ENCODE measurements at places on chromosomes 4 and X.

DNA sequence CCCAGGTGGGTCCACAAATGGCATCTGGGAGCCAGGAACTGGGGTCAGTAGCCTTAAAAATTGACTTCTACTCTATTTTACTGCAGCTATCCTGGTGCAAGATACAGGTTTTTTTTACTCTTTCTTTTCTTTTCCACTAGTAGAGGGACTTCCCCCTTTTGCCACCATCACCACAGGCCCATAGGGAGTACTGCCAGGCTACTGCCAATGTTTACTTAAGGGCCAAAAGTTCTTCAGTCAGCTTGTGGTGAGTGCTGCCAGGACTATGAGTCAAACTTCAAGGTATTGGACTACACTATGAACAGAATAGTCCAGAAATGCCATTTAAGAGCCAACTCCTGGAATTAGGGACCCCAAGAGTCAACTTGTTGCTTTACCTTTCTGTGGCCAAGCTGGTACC, 94.7 kb downstream of the EDA2R start:
- DNase-seq, result no peak

DNA sequence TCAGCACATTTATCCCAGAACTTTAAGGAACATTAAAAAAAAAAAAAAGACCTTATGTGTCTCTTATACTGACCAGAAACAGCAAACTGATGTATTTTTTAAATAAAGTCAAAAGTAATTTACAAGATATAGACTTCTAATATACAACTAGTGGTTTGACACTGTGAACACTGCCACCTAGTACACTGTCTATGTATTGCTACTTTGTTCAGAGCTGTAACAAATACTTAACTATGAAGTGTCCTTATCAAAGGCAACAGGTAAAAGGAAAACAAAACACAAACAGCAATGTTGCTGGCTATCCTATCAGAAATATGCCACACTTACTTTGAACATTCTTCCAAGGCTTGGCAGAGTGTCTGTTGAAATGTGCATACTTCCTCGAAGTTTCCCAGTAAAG, 60.4 kb downstream of the CD40LG start:
- no peak for DNase-seq

DNA sequence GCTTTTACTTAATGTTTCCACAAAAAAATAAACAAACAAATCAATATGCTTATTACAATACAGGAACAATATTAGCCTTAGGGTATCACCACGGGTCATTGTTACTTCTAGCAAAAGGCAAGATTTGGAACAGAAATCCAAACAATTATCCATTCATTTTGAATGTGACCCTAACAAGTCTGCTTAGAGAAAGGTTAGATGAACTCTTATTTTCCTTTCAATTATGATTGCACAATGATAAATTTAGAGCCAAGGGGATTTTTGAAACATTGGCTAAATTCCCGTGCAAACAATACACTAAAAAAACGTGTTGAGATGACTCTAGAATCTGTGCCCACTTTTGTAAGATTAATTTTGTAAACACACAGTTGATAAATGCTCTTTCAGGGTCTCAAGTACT, 474.7 kb downstream of the PCDH7 start:
- no peak for DNase-seq

DNA sequence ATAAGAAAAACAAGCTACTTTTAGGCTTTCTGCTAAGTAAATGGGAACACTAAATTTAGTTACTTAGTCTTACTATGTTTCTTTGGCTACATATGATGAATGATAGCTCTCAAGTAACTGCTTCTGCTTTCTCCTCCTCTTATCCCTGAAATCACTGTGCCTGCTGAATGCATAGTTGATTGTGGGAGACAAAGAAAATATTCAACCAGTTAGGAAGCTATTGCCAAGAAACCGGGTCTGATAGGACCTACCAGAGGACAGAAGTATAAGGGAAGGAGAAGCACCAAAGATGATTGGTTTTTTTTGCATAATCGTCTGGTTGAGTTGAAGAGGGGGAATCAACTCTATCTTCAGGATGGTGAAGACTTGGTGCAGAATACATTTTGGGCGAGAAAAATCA, 28.0 kb upstream of the NDUFC1 start:
- no peak for DNase-seq

- no peak for DNase-seq
These were observed 731.4 kb downstream of the FAT4 start for GRCh38 chr4:126046081-126046614.

GRCh38 chr4:41339812-41340809, 83.4 kb downstream of the UCHL1 start:
- DNase-seq, result no peak

- no peak for DNase-seq
These were observed 462.3 kb upstream of the ADGRL3 start for GRCh38 chr4:60737858-60738257.

- DNase-seq, result no peak
These were observed 449.8 kb upstream of the SMIM31 start for GRCh38 chr4:164304101-164304639.

DNA sequence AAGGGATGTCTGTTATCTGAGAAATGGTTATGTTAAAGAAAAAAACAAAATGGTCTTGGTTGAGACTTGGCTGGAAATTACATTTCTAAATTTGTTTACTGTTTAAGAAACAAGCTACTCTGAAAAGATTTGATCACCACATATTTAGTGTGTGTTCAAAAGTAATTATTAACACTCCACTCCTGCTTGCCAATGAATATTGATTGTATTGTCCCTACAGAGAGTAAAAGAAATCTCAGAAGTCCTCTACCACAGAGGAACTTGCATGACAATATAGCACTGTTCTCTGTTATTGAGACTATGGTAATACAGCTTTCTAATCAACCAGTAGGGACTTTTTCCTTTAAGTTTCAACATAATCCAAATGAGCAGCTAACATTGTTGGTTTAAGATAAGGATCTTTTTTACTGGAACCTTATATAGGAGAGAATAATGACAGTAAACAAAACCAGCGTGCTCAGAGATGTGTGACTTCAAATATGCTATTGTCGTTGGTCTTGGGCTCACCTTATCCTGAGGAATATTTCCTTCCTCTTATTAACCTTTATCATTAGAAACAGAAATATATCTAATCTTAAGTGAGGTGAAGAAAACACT, 47.6 kb downstream of the CXCL13 start:
- no peak for DNase-seq

DNA sequence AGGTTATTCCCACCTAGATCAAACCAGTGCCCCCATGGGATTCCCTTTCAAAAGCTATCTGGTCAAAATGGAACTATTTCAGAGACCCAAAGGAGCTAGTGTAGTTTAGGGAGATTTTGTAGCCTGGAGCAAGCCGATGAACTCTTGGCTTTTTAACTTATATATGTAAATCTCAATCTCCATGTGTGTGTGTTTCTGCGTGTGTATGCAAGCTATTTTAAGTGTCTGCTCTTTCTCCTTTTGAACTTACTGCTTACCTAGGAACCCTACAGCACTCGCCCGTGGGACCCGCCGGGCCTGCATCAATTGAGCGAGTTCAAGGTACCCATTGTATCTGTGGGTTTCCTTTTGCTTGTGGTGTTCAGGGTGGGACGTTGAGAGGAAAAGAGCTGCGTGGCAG, 10.4 kb downstream of the CSTF2 start:
- no peak for DNase-seq

GRCh38 chr4:105895583-105896460, 551 bp downstream of the NPNT start:
- DNase-seq, result no peak

DNA sequence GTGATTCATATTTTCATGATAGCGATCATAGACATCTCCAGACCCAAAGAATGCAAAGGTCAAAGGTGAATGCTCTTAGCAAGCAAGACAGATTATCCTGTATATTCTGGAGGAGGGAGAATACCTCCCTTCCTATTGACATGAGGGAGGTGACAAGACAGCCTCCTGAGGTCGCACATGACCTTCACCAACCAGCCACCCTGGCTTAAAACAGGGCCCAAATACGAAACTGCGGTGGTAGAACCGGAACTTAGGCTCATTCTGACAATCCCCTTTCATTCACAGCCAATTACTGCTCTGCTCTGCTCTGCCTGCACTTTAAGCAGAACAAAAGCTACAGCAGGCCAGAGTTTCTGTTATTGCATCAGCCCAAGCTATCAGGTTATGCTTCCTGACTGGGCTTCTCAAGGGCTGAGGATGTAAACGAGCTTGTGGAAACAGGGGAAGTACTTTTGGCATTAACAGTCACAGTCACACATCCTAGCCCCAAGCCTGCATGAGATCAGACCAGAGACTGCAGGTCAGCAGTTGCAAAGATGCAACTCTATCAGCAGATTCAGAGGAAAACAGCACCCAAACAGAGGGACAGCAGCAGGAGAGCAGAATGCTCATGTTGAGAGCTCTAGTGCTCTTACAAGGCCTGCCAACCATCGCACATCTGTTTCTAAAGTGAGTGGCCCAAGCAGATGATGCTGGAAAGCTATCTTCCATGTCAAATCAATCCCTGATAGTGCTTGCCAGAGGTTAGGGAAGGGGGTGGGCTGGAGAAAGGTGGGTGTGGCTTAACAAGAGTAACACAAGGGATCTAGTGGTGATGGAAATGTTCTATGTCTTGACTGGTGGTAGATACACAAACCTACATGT, 51.3 kb upstream of the MAP3K15 start:
- no peak for DNase-seq

- DNase-seq, result no peak
These were observed 31.7 kb downstream of the TXK start for GRCh38 chr4:48102303-48102702.

DNA sequence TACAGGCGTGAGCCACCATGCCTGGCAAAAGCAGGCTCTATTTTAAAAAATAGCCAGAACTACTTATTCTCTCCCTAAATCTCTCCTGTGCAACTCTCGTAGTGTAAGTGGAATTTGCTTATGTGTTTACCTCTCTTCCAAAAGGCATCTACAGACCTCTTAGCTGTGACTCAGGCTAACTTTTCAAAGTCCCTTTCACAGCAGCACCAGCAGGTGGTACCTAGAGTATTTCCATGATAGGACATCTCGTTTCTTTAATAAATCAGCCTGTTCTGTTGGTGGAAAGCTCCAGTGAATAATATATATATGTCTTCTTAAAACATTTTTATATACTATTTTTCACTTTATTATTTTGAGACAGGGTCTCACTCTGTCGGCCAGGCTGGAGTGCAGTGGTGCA, 89.0 kb downstream of the NSUN7 start:
- DNase-seq, result no peak

DNA sequence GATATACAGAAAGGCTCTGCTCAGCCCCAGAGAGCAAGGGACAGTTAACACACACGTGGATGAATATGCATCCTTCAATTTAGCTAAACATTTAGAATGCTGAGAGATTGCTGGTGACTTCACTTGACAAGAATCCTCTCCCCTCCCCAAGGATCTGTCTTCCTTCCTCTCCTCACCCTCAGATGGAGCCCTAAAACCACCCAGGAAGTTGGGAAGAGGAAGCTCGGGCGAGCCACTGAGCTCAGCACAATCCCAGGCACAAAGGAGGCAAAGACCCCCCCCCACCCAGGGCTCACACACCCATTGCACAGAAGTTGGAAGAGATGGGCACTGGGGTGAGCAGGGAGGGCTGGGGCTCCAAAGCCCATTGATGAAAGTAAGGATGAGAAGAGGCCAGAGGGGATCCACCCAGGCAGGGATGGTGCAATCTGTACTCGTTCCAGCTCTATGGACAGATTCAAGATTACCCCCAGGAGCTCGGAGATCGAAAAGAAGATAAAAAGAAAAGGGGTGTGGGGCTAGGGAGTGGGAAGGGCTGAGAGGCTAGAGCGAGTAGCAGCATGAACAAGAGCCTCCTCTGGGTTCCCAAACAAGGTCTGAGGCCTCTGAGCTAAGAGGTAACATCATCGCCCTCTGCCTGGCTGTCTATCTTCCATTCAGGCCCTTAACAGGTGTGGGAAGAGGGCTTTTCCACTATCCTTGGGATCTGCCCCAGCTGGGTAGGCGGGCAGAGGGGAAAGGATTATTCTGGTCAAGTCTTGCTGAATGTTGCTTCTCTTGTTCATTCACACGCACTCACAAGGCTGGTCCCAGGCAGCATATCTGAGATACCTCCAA, 1.2 kb downstream of the TFE3 start:
- DNase-seq, result peak; percentile 3

DNA sequence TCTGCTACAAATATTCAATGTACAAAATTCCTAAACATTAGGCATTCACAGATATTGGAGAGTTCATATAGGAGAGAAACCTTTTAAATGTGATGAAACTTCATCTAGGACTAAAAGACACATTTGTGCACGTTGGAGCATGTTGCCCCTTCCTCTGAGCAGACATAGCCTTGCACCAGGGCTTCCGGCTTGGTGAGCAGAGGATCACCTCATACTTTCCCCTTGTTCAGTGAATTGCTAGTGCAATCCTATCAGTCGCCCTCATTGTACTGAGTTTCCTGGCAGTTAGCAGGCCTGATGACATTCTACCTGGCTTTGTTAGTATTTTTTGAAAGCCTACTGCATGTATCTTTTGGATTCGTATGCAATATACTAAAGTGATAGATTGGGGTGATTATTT, 466.2 kb downstream of the SPRY1 start:
- no peak for DNase-seq

GRCh38 chrX:136778020-136778419, 2.7 kb downstream of the ARHGEF6 start:
- DNase-seq, result no peak

GRCh38 chrX:100408713-100409609, 1.1 kb downstream of the PCDH19 start:
- DNase-seq, result no peak

GRCh38 chrX:56564164-56564885, 898 bp downstream of the UBQLN2 start:
- peak; percentile 21 for DNase-seq

DNA sequence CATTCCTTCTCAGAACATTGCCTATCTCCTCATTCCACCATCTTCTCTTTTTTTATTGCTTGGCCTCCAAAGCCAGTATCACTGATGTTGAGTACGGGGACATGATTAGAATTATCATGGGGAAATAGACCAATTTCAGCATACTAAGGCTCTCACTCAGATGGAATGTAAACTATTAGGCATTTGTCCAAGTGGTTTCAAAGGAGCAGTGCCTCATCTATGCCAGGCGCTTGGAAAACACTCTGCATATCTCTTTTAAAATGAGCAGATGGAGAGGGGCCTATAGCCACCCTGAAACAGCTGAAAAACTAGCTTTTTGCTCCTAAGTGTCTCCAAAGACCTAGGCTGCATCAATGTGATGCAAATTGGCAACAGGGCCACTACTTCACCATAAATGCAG, 150.8 kb upstream of the DIPK2B start:
- DNase-seq, result no peak

- no peak for DNase-seq
These were observed 28.9 kb upstream of the TLL1 start for GRCh38 chr4:165844161-165844560.

GRCh38 chrX:24232796-24233195, 81.1 kb downstream of the SUPT20HL2 start:
- no peak for DNase-seq

DNA sequence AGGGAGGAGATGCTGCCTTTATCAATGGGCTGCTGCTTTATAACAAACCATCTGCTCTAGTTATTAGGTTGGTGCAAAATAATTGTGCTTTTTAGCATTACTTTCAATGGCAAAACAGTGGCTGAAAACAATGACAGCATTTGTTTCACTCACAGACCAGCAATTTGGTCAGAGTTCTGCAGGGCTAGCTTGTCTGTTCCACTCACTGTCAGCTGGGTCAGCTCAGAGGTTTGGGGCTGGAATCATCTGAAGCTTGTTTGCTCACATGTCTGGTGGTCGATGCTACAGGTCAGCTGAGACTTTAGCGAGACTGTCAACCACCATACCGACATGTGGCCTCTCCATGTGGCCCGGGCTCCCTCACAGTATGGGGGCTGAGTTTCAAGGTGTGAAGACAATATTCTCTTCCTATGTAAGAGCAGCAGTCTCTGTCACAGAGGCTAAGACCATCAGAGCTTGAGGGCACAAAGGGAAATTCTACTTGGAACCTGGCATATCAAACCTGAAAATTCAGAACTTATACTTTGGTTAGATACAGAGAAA, 81.3 kb upstream of the LIMCH1 start:
- no peak for DNase-seq

All from activated CD4-positive, alpha-beta T cell treated with anti-CD3 and anti-CD28 coated beads, Interleukin-2, amount 50 U/mL, for 24 hours (primary cell).